ENCODE measurements at places on chromosomes 13 and 19.

GRCh38 chr13:34241332-34241731 is 423.4 kb downstream of the RFC3 start:
- no peak for DNase-seq

DNA sequence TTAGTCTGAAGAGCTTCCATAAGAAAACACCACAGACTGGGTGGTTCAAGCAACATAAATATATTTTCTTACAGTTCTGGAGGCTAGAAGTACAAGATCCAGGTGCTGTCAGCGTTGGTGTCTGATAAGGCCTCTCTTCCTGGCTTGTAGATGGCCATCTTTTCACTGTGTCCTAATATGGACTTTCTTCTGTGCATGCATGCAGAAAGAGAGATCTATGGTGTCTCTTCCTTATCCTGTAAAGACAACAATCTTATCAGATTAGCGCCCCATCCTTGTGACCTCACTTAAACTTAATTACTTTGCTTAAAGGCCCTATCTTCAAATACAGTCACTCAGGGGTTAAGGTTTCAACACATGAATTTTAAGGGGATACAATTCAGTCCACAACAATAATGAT is 14.1 kb upstream of the NDFIP2 start:
- DNase-seq, result no peak

- DNase-seq, result no peak
Observed at GRCh38 chr13:85728811-85729210, 70.4 kb downstream of the SLITRK6 start.

- DNase-seq, result no peak
Observed at GRCh38 chr19:35063940-35064818, 22.7 kb downstream of the HPN start.

DNA sequence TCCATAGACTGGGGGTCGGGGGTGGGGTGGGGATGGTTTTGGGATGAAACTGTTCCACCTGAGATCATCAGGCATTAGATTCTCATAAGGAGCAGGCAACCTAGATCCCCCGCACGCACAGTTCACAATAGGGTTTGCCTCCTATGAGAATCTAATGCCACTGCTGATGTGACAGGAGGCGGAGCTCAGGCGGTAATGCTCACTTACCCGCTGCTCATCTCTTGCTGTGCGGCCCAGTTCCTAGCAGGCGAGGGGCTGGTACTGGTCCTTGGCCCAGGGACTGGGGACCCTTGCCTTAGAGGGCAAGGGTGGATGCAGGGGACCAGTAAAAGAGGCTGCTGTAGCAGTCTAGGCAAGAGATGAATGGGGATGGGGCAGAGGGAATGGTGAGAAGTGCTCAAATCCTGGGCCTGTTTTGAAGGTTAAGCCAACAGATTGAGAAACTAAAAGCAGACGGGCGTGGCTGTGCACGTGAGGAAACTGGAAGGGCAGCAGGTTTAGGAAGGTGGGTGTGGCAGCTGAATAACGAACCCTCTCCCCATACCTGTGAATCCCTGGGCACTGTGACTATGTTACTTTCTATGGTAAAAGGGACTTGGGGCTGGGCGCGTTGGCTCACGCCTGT is 1.5 kb upstream of the ERICH4 start:
- DNase-seq, result no peak

GRCh38 chr19:6674868-6675305 is 4.9 kb upstream of the TNFSF14 start:
- peak; percentile 78 for DNase-seq

DNA sequence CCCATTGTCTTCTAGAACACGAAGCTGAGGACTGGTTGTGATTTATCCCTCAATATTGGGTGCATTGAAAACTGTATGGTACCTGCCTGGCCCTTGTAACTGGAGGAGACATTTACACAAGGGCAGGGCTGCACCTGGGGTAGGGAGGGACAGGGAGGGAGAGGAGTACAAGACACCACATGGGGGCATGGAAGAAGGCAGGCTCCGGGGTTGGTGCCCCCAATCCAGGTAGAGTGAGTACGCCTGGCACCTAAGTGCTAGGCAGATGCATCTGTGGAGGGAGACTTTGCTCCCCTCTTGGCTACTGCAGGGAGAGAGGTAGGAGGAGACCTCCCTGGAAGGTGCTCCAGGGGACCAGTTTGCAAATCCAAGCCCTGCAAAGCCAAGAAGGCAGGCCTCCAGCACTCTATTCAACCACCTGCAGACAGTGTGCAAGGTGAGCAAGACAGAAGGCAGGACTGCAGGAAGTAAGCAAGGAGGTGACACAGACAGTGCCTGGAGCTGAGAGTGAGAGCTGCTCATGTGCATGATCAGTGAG is 19.4 kb upstream of the UQCRFS1 start:
- no peak for DNase-seq

DNA sequence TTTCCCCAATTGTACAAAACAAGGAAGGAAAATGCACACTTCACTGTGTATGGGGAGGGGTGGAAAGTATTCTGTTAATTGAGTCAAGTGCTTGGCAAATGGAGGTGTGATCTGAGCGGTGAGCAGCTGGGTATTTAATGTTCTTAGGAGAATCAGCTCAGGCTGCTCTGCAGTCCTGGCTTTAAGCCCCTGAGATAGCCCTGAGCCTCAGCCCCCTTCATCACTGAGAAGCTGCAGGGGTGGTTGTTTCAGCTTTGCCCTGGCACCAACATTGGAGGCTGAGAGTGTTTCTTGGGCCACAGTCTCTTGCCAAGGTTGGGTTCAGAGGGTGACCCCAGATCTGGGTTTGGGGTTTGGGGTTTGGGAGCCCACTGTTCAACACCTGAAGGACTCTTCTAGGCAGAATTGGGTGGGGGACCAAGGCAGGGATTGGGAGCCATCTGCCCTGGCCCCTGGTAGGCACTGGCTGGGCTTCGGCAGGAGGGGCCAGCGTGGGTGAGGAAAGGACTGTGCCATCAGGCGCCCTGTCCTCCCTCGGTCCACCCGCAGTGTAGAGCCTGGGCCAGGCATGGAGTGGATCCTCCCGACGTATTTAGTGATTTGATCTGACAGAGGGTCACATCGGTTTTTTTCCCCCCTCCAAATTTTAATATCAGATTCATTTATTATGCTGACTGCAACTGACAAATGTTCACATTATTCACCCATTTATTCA is 66.7 kb upstream of the ZNF536 start:
- DNase-seq, result no peak

DNA sequence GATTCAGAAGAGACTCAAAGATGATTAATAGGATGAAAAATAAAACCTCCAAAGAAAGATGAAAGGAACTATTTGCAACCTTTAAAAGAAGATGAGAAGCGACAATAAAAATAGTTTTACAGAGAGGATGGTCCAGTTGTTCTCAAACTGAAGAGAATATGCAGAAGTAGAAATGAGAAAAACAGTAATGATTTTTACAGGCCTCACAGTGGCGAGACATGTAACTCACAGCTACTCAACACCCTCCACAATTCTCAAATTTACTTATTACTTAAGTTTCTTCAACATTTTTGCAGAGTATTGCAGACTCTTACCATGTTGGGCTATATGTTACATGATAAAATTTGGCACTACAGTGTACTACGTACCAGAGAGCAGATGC is 20.8 kb downstream of the NUFIP1 start:
- no peak for DNase-seq

GRCh38 chr19:33239223-33239975 is 13.7 kb upstream of the SLC7A10 start:
- DNase-seq, result no peak

- no peak for DNase-seq
Observed at GRCh38 chr19:13825489-13826441, 30.5 kb downstream of the ZSWIM4 start.

DNA sequence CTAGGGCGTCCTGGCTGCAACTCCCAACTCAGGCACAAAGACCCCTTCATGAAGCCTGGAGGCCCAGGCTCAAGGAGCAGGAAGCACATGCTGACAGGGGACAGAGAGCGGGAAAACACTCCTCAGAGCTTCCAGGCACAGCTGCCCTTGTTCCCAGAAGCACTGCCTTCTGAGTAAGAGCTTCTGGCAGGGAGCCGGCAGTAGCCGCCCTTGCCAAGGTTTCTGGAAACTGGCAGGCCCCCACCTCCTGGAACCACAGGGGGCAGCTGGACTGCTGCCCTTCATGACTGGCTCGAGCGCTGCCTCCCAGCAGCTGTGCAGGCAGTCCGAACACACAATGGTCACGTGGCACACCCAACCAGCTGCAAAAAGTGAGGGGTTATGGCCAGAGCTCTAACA is 33.6 kb upstream of the EPHX3 start:
- no peak for DNase-seq

DNA sequence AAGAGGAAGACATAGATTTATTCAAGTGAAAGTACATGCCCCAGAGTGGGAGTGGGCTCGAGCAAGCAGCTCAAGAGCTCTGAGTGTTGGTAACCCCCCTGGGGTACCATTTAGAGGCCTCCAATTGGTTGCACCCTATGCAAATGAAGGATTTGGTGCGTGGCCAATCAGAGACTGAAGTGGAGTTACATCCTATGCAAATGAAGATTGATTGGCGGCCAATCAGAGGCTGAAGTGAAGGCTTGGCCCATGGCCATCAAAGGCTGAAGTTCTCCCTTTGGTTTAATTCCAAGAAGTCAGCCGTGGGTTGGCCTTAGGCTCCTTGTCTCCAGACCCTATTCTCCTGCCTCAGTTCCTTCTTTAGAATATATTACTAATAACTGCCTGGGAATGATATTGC is 12.9 kb upstream of the IGFL1 start:
- no peak for DNase-seq

- DNase-seq, result no peak
Observed at GRCh38 chr13:75566658-75567057, 17.1 kb downstream of the UCHL3 start.

All from stimulated activated CD4-positive, alpha-beta T cell treated with anti-CD3 and anti-CD28 coated beads, TNF-alpha, amount 100 ng/mL, for 1 hour (primary cell).